ENCODE measurements at places on chromosomes 2 and 18.
A peak's percentile ranks its signal among the peaks of the same experiment; 100 is the strongest.

DNA sequence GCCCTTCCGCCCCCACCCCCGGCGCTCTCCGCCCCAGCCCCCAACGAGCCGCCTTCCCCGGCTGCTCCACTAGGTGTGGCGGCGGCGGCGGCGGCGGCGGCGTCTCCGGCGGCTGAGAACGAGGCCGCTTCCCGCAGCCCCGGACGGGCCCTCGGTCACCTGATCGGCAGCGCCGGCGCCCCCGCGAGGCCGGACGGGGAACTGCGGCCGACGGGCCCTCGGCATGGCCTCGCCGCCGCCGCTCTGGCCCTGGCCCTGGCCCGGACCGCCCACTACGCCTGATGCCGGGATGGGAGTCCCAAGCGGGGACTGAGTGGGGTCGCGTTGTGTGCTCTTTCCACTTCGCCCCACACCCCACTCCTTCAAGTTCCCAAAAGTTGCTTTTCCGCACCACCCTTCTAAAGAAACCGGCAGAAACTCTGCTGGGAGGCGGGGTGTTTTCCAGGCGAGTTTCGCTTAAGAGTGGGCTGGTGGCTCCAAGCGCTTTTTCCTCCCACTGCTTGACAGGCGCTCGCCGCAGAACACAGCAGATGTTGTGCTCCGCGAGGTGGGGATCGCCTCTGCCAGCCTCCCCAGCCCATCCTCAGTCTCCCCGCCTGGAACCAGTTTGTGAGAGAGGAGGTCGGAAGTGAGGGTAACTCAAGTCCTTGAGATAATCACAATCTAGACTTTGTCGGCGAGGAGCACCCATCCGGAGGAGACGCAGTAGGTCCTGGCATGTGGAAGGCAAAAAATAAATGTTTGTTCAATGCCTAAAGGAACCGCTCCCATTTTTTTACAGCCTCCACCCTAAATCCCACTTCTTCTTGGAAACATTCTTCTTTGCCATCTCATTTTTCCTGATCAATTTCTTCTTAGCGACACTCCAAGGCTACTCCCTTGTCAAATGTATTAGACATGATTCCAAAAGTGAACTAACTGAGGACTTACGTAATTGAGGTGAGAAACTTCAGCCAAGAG lies at the start of gene NCKAP1:
Gene NCKAP1, minus strand, starts transcription at position 117 of the 960 bp plus-strand sequence. CDS start 358 bp downstream, outside the sequence.
- no peaks in the 10 kb centered on the region for H3K36me3 ChIP-seq
- H3K4me3 ChIP-seq, result no peak within 1 kb of the TSS

GRCh38 chr2:43358410-43359201 lies 132.2 kb upstream of the ZFP36L2 start:
- no peak overlapping the region for H3K27ac ChIP-seq
- no peaks in the 10 kb centered on the region for H3K27me3 ChIP-seq
- H3K4me3 ChIP-seq, result no peak overlapping the region
- H3K4me1 ChIP-seq, result no peaks in the 10 kb centered on the region
- no peaks in the 10 kb centered on the region for H3K36me3 ChIP-seq

DNA sequence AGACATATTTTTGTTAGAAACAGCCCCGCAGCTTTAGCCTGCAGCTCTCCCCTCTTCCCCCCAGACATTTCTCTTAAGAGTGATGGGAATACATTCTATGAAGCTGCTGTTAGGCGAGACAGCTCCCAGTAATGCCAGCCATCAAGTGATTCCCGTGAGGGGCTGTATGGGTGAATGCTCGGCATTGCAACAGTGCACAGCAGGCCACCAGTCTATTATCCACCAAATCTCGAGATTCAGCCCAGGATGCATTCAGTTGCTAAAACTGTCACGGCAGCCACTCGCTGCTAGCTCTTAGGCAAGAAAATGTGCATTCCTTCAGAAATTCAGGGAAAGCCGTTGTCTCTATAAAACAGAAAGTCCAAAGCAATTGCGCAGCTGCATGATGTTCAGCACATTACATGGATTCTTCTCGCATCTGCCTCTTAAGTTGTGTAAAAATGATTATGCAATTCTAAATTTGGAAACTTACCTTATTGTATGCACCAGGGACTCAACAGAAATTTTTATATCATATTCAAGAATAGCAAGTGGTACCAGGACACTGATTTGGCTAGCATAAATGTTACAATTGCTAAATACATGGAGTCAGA lies 211.3 kb upstream of the ARL4C start:
- H3K4me1 ChIP-seq, result no peaks in the 10 kb centered on the region
- no peaks in the 10 kb centered on the region for H3K36me3 ChIP-seq
- peaks cover 8% of the 10 kb centered on the region for H3K27me3 ChIP-seq
- H3K27ac ChIP-seq, result no peak overlapping the region

DNA sequence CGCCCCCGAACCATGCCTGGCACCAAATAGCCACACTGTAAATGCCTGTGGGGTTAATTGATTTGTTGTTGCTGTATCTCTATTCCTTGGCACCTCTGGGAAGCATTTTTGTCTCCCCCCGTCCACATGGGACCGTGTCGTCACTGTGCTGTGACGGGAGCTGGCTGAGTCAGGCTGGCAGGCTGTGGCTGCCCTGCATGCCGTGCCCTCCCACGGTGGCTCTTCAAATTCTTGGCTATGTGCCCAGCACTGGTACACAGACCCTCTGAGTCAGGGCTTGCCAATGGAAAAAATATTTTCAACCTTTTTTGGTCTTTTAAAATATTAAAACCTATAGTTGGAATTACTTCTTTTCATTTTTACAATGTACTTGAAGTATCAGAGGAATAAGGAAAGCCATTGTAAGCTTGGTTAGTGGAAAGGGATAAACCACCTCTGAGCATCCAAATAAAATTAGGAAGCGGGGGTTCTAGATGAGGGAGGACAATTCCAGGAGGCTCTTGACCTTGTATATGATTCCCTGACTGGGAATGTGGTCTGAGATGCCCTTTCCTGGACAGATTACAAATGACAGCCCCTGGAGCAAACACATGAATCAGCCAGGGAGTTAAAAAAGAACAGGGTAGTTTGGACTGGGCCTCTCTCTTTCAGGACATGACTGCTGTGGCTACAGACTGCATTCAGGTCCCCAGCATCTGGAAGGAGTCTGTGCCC lies 59.4 kb downstream of the DGKD start:
- no peaks in the 10 kb centered on the region for H3K27me3 ChIP-seq
- peaks cover 9% of the 10 kb centered on the region for H3K36me3 ChIP-seq
- peaks cover 9% of the 10 kb centered on the region for H3K4me1 ChIP-seq
- no peak overlapping the region for H3K4me3 ChIP-seq

DNA sequence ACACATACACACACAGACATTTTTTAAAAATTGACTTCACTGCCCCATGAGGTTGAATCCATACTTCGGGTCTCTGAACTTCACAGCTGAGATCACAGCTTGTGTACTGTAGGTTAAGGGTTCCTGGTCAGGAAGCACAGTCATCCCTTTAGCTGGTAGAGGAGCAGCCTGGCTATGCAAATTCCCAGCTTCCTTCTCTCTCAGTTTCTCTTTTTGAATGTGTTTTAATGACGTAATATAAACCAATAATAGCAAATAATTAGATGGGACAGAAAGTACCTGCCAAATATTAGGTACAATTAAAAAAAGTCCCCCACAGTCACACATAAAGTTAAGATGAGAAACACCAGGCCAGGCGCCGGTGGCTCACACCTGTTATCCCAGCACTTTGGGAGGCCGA lies 178.7 kb downstream of the ZNF385B start:
- no peak overlapping the region for H3K4me3 ChIP-seq
- no peak for DNase-seq
- no peaks in the 10 kb centered on the region for H3K27me3 ChIP-seq

DNA sequence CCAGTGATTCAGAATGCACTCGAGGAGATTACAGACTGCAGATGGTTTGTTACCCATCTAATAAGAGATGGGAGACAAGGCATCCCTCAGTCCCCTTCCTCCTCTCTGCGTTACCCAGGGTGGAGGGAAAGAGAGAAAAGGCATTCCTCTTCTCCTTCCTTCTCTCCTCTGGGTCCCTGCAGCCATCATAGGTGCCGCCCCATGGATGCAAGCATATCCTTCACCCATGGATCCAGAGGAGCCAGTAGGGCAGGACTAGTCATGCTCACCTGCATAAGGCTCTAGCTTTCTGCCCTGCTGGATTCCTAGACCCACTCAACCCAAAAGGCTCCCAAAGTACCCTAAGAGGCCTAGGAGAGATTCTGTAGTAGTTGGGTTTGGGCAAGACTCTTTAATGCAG lies 20.4 kb downstream of the CMPK2 start:
- no peaks in the 10 kb centered on the region for H3K4me1 ChIP-seq
- peak; percentile 46 for DNase-seq
- H3K36me3 ChIP-seq, result peaks cover 67% of the 10 kb centered on the region
- H3K27ac ChIP-seq, result no peak overlapping the region
- H3K4me3 ChIP-seq, result no peak overlapping the region

DNA sequence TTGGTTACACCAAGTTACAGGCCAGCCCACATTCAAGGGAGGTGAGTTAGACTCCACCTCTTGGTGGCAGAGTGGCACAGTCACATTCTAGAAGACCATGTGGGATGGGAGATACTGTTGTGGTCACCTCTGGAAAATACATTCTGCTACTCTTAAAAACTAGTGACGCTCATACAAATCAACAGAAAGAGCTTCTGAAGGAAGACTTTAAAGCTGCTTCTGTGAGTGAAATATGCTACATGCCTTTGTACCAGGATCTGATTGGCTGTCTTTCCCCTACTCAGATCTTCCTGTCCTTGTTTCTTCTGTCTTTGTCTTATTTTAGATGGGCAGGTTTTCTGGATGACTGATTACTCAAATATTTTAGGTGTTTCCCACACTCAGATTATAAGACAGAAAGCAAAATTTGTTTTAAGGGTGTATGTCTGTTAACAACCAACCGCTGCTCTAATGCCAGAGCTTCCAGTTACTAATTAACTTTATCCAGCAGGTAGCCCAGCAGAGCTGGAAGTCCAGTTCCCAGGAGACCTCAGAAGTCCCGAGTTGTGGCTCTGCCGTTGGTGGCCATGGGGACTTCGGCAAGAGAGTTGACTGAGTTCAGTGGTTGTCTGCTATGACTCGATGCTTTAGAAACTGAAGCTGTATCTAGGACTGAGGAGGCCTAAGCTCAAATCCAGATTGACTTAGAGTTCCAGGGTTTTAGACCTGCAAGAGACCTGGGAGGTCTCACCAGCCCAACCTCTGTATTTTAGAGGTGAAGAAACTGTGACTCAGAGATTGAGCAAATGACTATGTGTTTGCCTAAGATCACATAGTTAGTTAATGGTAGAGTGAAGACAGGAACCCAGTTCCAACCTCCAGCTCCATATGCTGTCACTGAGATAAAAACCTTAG lies 7.4 kb downstream of the IL1R2 start:
- H3K4me1 ChIP-seq, result no peaks in the 10 kb centered on the region
- no peaks in the 10 kb centered on the region for H3K36me3 ChIP-seq
- peaks cover 5% of the 10 kb centered on the region for H3K27me3 ChIP-seq
- DNase-seq, result no peak
- H3K27ac ChIP-seq, result no peak overlapping the region
- H3K4me3 ChIP-seq, result no peak overlapping the region

GRCh38 chr2:46647041-46647440 lies 167.7 kb downstream of the TMEM247 start:
- H3K27me3 ChIP-seq, result no peaks in the 10 kb centered on the region
- H3K27ac ChIP-seq, result no peak overlapping the region
- no peak overlapping the region for H3K4me3 ChIP-seq
- no peaks in the 10 kb centered on the region for H3K4me1 ChIP-seq
- no peak for DNase-seq

DNA sequence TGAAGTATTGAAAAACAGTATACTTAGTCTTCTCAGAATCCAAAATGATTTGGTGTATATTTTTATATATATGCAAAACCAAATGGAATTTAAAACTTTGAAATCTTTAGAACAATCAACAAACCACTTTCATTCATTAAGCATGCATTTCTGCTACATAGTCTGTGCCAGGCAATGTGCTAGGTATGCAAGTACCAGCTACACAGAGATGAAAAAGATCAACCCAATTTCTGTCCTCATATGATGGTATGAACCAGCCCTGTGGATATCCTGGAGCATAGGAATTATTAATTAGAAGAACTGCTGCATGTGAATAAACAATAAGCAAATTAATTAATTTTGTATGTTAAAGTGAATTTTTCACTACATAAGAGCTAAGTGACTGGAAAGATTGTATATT lies 51.2 kb upstream of the RTN4 start:
- H3K4me3 ChIP-seq, result no peak overlapping the region
- H3K4me1 ChIP-seq, result peaks cover 70% of the 10 kb centered on the region
- no peaks in the 10 kb centered on the region for H3K27me3 ChIP-seq
- H3K36me3 ChIP-seq, result no peaks in the 10 kb centered on the region

DNA sequence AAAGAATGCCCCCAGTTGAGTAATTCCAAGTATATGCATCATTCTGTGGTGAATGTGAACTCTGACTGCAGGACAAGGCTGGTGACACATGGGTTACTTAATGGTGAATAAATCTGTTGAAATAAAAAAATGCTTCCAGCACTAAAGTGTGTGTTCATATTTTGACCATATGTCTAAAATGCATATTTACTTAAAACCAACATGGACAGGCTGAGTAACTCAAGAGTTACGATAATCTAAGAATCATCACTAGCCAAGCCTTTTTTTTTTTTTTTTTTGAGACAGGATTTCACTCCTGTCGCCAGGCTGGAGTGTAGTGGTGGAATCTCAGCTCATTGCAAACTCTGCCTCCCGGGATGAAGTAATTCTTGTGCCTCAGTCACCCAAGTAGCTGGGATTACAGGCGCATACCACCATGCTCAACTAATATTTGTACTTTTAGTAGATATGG lies 47.1 kb upstream of the CCBE1 start:
- no peak for DNase-seq
- no peaks in the 10 kb centered on the region for H3K36me3 ChIP-seq
- H3K4me3 ChIP-seq, result no peak overlapping the region
- H3K27ac ChIP-seq, result no peak overlapping the region
- H3K4me1 ChIP-seq, result no peaks in the 10 kb centered on the region

DNA sequence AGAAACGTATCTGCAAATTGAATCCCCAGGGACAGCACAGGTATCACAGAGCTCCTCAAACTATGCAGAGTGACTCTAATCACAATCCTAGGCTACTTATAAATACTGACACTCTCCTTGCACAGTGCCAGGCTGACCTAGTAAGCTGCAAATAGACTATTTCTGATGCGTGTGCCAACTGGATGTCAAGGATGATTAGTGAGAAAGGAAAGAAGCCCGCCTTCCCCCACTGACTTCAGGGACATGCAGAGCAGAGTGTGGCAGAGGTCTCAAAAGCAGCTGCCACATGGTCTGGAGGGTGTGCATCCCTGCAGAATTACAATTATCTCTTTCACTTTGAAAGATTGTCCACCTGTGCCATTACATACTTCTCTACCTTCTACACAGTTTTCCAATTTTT lies 235.6 kb downstream of the CPS1 start:
- no peak for DNase-seq
- no peak overlapping the region for H3K27ac ChIP-seq
- no peaks in the 10 kb centered on the region for H3K4me1 ChIP-seq
- no peak overlapping the region for H3K4me3 ChIP-seq

GRCh38 chr2:235008584-235009044 lies 56.8 kb downstream of the SH3BP4 start:
- H3K36me3 ChIP-seq, result no peaks in the 10 kb centered on the region
- no peak for DNase-seq
- H3K4me3 ChIP-seq, result no peak overlapping the region
- no peaks in the 10 kb centered on the region for H3K4me1 ChIP-seq

DNA sequence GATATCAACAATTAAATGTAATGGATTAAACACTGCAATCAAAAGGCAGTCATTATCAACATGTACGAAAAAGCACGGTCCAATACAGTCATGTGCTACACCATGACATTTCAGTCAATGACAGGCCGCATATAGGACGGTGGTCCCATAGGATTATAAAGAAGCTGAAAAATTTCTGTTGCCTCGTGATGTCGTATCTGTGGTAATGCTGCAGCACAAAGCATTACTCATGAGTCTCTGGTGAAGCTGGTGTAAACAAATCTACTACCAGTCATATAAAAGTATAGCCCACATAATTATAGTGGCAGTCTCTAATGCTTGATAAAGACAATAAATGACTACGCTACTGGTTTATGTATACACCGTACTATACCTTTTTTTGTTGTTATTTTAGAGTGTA lies 58.4 kb downstream of the RABL2A start:
- no peak overlapping the region for H3K4me3 ChIP-seq
- H3K36me3 ChIP-seq, result no peaks in the 10 kb centered on the region
- H3K27ac ChIP-seq, result no peak overlapping the region

All from DND-41 (cell line).